Activated naive CD8-positive, alpha-beta T cell treated with anti-CD3 and anti-CD28 coated beads, Interleukin-2, amount 10 ng/mL, durations not matched to agents 7 days and 5 days (primary cell): ENCODE measurements at places on chromosomes 7 and 10.

- DNase-seq = no peak
Observed at GRCh38 chr7:37414352-37414983, 34.2 kb downstream of the ELMO1 start.

DNA sequence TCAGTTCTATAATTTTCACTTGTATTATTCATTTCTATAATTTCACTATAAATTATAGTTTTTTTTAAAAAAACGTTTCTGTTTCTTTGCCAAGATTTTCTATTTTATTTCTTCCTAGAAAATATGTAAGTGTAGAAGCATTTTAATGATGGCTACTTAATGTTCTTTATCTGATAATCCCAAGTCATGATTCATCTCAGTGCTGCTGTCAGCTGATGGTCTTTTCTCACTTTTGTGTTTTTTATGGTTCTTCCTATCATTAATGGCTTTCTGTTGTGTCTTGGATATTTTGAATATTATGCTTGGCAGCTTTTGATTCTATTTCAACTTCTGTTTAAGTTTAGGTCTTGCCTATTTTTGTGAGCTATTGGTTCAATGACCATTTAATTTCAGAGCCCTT lies 268.6 kb downstream of the BAMBI start:
- no peak for DNase-seq

DNA sequence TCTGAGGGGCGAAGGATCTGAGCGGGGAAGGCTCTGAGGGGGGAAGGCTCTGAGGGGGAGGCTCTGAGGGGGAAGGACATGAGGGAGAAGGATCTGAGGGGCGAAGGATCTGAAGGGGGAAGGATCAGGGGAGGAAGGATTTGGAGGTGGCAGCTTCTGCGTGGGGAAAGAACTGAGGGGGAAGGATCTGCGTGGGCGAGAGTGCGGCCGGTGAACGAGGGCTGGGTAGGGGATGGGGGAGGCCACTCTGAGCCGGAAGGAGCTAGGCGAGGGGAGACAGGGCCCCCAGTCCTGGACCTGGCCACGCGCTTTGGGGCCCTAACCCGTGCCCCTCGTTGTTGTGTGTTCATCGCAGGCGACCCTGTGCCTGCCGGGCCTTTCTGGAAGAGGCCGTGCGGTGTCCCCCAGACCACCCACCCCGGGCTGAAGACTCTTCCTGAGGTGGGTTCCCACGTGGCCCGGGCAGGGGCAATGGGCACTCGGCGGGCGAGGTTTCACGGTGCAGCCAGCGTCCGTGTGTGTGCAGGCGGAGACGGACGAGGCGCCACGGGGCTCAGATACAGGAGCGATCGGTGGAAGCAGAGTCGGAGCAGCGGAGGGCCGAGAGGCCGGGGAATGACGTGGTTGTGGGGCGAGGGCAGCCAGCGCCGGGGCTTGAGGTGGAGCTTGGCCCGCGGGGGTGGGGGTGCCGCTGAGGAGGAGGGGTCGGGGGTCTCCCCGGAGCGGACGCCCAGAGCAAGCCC lies 2.0 kb downstream of the CALY start:
- no peak for DNase-seq

DNA sequence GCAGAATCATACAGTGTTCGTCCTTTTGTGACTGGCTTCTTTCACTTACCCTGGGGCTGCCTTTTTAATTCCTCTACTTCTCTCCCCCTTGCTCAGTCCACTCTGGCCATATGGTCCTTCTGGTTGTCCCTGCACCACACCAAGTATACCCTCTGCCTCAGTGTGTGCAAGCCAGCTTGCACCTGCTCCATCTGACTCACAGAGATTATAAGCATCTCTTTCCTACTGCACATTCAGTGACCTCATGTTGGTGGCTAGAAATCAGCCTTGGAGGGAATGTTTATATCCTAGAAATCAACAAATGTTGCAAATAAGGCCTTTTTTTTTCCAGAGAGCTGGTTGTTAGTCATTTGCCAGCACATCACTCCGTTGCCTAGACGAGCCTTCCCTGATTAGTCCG lies 67.5 kb upstream of the C10orf90 start:
- no peak for DNase-seq

- DNase-seq = no peak
Observed at GRCh38 chr7:27779873-27780272, 39.9 kb downstream of the TAX1BP1 start.

- no peak for DNase-seq
Observed at GRCh38 chr7:10855583-10855982, 118.1 kb upstream of the PHF14 start.

DNA sequence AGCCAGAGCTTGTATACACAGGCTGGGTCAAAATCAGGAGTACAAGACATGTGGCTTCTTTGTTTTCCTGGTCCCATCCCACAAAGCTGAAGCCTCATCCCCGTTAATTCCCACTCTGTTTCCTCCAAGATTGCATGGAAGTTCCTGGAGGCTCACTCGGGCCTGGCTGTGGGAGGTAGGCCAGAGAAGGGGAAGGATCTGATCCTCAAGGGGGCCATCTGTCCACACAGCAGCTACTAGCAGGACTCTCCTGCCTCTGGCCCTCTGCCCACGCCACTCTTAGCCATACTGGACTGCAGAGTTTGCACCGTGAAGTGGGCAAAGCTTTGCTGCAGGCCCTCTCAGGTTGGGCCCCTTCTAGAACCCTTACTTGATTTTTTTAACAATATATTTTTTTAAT lies 160.6 kb downstream of the FGFR2 start:
- no peak for DNase-seq

- DNase-seq = no peak
Observed at GRCh38 chr7:30173058-30173897, 38.5 kb downstream of the MTURN start.

DNA sequence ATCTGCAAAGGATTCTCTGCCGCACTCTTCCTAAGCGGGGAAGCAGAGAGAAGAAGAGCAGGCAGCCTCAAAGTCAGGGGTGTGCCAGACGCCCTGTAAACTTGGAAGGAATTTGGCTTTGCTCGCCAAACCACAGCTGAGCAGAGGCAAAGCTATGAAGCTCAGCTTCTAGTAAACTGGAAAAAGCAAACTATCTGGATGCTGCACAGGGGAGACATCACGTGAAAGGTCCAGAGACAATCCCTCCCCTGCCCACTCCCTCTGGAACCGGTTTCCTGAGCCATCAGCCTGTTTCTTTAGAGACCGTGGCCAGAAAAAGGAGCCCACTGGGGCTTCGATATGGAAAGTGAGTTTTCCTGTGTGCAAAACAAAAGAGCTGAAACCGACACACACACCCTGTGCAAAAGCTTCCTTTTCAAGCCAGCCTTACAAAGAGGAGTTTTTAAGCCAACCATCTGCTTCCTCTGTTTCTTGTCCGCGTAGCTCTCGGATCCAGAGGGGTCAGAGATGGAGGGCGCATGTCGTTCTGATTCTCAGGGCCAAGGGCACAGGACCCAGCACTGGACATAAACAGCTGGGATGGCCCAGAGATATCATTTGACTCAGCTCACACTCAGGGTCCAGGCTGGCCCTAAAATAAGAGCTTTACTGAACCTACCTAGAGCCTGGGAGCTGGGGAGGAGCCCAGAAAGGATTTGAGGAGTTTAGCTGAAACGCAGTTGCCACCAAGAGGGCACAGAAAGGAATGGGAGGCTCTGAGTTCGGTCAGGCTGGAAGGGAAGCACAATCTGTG lies 58.2 kb upstream of the DNAAF5 start:
- no peak for DNase-seq

GRCh38 chr7:34825221-34825620 lies 167.2 kb downstream of the NPSR1 start:
- no peak for DNase-seq

DNA sequence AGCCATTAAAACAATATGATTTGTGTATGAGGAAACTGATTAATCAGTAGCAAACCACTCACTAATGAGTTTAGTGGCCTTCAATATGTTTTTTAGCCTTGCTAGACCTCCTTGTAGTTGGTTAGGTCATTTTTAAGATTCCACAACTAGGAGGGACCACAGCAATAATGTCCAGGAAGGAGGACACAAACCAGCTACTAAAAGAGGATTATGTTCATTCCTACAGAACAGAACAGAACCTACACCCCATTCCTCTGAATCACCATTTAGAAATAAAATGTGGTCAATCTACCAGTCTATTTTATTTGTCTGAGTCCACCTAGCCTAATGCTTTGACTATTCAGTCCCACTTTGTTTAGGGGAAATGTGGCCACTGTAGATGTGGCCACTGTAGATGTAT lies 226.3 kb downstream of the GLI3 start:
- DNase-seq = no peak

DNA sequence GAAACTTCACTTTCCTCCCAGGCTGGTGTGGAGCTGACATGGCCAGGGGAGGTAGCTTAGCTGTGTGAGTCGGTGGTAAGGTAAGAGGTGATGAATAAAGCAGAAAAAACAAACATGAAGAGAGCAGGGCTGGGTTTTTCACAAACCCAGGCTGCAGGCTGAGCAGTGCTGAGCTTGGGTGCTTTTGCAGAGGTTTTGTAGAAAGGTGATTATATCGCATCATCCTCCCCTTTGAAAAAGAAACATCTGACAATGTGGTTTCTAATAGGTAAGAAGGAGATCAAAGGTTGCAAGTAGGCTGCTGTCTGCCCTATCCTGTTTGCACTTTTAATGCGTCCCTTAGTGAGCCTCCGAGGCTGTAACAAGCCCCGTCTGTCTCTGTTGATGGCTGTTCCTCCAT lies 69.6 kb upstream of the GRM8 start:
- DNase-seq = no peak

GRCh38 chr7:96962221-96962885 lies 43.0 kb upstream of the DLX6 start:
- no peak for DNase-seq

DNA sequence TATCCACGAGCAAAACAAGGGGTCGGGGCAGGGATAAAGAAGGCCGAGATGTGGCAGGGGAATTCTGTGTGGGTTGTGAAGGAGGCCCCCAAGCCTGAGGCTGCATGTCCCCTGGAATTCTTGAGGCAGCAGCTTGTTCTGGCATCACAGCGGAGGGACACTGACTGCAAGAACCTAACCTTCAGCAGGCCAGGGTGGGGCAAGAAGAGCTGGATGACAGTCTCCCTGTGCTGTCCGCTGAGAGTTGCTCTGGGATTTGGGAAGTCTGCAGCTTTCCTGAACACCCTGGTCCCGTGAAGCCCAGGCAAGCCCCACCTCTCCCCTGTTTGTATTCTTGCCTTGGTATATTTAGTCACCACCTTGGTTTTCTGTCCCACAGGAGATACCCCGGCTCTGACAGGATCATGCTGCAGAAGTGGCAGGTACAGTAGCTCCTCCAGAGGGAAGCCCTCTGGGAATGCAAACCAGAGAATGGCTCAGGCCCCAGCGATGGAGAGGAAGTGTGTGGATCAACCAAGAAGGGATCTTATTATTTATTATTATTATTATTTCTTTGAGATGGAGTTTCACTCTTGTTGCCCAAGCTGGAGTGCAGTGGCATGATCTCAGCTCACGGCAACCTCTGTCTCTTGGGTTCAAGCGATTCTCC lies 1.9 kb upstream of the LRRC18 start:
- DNase-seq = no peak

DNA sequence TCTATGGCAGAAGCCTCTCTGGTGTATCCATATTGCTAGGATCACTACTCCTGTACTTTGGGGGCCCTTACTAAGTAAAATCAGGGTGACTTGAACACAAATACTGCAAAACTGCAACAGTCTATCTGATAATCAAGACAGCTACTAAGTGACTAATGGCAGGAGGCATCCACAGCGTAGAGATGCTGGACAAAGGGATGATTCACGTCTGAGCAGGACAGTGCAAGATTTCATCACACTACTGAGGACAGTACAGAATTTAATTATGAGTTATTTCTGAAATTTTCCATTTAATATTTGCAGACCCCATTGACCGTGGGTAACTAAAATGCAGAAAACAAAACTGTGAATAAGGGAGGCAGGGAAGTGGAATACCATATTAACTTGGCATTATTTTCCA lies 10.4 kb downstream of the CUL2 start:
- no peak for DNase-seq

- DNase-seq = no peak
Observed at GRCh38 chr10:93514521-93514920, 18.1 kb downstream of the CEP55 start.

DNA sequence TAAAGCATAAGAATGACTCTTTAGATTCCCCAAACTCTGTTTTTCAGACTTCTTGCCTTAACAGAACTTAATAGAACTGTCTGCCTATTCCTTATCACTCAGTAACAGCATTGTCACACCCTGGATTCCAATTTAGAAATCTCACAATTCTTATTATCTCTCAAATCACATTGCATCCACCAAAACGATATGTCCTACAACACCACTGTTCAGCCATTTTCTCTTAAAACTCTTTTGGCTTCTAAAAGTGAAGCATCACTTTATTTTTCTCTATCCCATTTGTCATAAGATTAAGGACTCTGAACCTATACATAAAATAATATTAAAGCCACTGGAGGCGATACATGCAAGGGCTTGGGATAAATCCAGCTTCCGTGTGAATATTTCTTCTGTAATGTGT lies 1.2 kb upstream of the CPED1 start:
- no peak for DNase-seq

GRCh38 chr10:44334621-44335184 lies 50.2 kb downstream of the CXCL12 start:
- DNase-seq = no peak

GRCh38 chr7:27095897-27096767 lies at the start of gene HOXA1:
Gene HOXA1, minus strand, starts transcription at chr7:27096000. Its CDS starts 88 bp downstream, at chr7:27095912.
- DNase-seq = peak; percentile 74

DNA sequence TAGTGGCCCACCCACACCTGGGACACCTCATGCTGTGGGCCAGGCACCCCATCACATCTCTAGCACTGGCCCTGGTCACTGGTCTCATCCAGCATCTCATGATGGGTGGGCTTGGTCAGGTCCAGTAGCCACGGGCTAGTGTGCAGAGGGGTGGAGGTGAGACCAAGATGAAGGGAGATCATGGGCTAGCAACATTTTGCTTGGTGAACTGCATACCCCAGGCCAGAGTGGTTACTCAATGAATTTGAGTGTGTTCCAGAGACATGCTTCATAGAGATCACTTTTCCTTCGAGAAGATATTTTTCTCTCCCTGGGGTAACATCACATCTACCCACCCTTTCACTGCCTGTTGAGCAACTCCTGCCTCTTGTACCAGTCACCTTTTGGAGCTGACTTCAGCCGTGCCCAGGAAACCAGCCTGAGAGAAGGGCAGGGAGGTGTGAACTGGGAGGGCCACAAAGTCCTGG lies 44.2 kb downstream of the MINDY4 start:
- no peak for DNase-seq

GRCh38 chr7:114138587-114138986 lies 219.8 kb upstream of the PPP1R3A start:
- DNase-seq = no peak

DNA sequence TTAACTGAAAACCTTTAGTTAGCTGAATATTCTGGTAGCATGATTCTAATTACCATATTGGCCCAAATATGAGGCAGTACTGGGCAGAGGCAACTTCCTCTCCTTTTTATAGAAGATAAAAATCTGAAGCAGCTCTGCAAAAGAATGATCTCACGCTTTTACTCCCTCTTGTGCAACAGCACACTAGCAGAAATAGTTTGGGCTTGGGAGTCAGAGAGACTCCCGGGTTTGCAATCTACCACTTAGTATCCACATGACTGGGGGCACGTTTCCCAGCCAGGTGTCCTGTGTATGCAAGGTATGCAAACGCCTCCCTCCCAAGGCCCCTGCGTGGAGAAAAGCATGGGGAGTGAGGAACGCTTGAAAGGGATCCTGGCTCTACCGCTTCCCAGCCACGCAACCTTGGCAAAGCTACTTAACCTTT lies 47.2 kb upstream of the RHEB start:
- no peak for DNase-seq

- no peak for DNase-seq
Observed at GRCh38 chr7:143379611-143380259, 1.4 kb upstream of the ZYX start.
